ENCODE measurements at places on chromosomes 4 and X. TPM values are rescaled to one million over a fixed set of nuclear protein-coding genes. Genes with fewer than 3 reads are reported as not detected.

Gene HELT
- total RNA-seq: not detected

Gene PNMA6A
- total RNA-seq: 1.4 TPM

Gene MMAA
- 2.5 TPM for total RNA-seq

DNA sequence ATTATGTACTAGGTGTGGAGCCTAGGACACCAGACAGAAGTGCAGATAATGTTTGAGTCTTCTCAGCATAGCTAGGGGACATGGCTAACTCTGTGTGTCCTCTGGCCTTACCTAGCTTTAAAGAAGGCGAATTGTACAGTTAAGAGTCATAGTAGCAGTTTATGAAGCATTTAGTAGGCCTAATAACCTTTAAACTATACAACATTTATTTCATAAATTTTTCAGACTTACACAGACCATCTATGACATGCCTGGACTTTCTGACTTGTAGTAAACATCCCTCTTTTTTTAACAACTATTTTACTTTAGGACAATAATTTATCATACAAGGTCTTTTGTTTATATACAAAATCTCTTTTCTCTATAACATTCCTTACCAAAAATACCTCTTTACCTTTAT, 37.4 kb downstream of the ETNPPL start:
- DNase-seq: no peak

DNA sequence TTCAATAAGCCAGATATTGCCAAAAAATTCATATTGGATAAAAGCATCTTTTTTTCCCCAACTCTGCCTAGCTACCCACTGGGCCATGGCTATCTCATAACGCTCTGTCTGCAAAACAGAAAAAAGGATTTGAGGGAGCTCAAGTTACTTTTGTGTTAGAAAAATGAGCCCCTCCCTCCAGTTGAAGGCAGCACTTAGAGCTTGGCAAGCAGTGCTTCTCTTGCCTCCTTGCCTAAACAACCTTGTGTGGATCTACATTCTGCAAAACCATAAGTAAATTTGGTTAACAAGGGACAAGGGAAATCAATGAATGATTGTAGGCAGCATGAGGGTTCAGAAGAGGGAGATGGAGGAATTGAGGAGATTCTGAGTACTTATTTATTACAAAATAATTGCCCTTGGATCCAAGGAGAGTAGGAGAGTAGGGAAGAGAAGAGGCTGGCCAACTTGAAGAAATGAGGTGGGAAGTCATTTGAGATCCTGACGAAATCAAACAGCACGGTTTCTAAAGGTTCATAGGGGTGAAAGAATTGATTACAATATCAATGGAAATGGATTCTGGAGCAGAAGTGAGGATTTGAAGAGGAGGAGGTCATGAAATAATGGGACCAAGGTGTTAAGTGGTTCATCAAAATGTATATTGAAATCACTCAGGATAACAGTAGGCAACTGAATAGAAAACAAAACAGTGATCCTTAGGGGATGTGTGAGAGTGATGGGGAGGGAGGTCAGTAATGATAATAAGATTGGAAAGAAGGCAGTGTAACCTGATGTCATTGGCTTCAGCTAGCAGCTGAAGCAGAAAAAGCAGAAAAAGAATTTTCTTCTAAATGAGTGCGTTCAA, 434.8 kb upstream of the IGFBP7 start:
- DNase-seq: no peak

GRCh38 chr4:175784986-175785525, 27.0 kb downstream of the GPM6A start:
- no peak for DNase-seq

DNA sequence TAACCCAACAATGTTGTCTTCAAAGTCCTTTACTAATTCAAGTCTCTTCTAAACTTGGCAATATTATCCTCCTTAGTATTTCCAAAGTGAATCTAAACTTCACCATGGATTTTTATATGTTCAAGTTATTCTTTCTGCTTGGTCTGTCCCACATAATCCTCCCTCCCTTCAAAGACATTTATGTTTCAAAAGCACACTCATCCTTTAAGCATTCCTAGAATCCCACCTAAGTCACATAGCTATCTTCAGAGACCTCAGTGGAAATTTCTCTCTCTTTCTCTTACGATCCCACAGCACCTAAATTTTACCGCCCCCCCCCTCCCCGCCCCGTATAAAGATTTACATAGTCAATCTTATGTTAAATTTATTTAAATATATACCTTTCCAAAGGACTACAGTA, 314.9 kb upstream of the GRIA3 start:
- no peak for DNase-seq

DNA sequence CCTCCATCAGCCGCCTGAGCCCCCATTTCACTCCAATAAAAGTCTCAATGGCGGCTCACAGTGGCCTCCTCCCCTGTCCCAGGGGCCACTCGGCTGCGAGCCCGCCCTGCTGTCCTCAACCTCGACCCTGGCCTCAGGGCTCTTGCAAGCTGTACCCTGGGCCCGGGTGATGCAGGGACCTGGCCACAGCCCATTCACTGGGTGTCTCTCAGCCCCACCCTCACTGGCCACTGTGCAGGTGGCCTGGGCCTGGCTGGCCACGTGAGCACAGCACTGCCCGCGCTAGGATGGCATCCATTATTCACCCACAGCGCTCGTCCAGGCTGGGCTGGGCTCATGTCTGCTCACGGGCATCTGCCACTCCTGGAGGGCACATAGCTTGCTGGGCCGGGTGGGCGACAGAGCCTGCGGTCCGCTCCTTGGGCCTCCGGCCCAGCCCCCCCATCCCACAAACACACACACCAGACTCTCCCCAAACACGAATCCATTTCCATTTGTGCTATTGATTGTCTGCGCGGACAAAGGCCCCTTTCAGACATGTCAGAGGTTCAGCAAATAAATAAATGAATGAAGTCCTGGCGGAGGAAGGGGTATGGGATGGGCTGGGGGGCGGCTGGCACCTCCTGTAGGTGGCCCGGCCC, 16.5 kb upstream of the FGFR3 start:
- no peak for DNase-seq

- DNase-seq: no peak
Observed at GRCh38 chr4:140906993-140907962, 151.1 kb upstream of the TBC1D9 start.

- no peak for DNase-seq
Observed at GRCh38 chr4:108861334-108861733, 98.5 kb upstream of the ETNPPL start.

Data from sigmoid colon (tissue), 7 donors.